Urinary bladder (tissue), 4 donors: ENCODE measurements at places on chromosomes 6 and 20. TPM values are rescaled to one million over a fixed set of nuclear protein-coding genes. Genes with fewer than 3 reads are reported as not detected.

CST7 gene
- not detected for total RNA-seq

NMBR gene
- 0.32 TPM for total RNA-seq

FRK gene
- total RNA-seq, result 7.3 TPM

MICA gene
- 6.7 TPM for total RNA-seq

PRDM1 gene
- total RNA-seq, result 5.0 TPM

THBD gene
- 11.1 TPM for total RNA-seq

TNFAIP3 gene
- 17.0 TPM for total RNA-seq

LHFPL5 gene
- not detected for total RNA-seq

LY6G6F gene
- not detected for total RNA-seq

ZNF133 gene
- 24.2 TPM for total RNA-seq

DNA sequence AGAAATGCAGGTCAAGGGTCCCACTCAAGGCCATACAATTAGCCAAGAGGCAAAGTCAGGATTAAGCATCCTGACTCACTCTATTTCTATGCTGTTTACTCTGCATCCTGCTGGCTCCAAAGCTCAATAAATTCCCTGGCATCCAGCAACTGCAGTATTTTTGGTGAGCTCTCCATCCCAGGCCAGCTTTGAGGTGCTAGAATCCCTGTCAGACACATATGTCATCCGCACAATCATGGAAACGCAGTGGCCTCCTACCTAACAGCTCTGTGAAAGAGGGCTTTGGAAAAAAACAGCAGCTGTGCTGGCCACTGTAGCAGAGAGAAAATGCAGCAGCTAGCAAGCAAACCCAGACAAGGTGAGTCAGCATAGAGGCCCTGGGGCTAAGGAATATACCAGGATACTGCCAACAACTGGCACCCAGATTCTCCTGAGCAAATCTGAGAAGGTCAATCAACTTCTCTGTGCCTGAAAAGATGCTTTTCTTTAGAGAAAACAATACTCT lies 58.4 kb downstream of the ANKEF1 start:
- no peak for DNase-seq

GRCh38 chr20:40568200-40568599 lies 120.8 kb downstream of the MAFB start:
- DNase-seq, result no peak

GRCh38 chr6:106133040-106133439 lies 46.9 kb downstream of the PRDM1 start:
- no peak for DNase-seq

DNA sequence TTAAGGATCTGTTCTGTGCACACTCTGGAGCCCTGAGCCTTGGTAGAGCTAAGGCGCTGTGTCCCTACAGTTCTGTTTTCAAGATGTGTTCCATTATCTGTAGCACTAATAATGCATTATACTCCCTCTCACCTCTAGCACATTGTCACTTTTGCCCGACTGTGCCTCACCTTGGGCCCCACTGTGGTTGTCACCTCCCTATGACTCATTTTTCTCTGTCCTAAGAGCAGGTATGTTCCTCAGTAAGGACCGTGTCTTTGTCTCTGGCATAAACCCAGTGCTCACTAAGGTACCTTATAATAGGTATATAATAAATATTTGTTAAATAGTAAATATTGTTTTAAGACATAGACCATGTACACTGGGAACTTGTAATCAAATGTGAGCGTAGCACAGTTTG lies 942.5 kb upstream of the CITED2 start:
- DNase-seq, result no peak

DNA sequence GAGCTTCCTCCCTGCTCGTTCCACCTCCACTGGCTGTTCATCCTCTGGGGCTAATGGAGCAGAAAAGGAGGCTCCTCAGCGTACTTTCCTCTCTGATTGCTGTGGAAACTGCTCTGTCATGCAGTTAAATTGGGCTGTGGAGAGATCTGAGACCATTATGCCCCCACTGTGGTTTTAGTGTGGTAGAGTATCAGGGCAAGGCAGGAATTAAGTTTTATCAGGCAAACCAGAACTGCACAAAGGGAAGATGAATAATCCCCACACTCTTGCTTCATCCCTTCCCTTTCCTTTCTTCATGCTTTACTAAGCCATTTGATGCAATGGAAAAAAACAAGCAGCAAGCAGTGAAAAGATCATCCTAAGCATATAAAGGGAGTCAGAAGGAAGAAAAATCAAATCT lies 11.9 kb upstream of the ME1 start:
- DNase-seq, result no peak

DNA sequence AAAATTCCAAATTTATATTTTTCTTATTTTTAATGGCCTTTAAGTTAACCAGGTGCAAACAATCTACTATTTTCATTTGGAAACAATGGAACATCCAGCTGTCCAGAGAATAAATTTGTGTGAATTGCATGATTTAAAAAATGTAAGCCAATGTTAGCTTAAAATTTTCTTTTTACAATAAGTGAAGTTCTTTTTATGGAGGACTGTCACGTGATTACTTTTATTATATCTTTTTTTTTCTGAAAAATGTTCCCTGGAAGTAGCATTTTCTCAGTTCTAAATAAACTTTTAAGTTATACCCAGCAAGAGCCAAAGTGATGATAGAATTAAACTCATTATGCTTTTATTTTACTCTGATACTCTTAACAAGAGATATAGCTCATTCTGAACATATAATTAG lies 267.7 kb upstream of the SLC35B3 start:
- DNase-seq, result no peak

- no peak for DNase-seq
Observed at GRCh38 chr20:17935761-17936160, 32.8 kb downstream of the SNX5 start.

DNA sequence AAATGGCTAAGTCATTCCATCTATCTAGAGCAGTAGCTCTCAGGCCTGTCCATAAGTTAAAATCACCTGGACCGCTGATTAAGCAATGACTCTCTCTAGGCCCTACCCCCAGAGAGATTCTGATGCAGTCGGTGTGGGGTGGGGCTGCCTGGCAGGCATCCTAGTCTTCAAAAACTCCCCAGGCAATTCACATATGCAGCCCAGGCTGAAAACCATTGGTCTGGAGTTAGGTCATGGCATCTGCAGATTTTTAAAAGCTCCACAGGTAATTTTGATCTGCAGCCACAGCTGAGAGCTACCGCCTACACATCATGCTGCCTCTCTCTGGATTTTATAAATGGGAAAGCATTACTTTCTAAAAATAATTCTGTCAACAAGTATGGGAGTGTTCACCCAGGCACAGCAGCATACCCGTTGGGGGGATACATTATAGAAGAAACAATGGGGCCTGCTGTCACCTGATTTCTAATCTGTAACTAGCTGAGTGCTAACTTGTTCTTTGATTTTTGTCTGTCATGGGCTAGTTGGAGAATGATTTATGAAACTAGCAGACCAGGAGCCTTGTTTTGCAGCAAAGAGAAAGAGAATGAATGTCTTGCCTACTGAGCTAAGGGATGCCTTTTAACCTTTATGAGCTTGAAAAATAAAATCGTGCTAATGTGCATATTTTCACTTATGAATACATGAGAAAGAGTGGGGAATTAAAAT lies 44.1 kb upstream of the ATXN1 start:
- DNase-seq, result no peak

- no peak for DNase-seq
Observed at GRCh38 chr6:7153789-7154188, 46.0 kb downstream of the RREB1 start.

GRCh38 chr20:5881703-5882102 lies 68.6 kb downstream of the TRMT6 start:
- DNase-seq, result no peak

DNA sequence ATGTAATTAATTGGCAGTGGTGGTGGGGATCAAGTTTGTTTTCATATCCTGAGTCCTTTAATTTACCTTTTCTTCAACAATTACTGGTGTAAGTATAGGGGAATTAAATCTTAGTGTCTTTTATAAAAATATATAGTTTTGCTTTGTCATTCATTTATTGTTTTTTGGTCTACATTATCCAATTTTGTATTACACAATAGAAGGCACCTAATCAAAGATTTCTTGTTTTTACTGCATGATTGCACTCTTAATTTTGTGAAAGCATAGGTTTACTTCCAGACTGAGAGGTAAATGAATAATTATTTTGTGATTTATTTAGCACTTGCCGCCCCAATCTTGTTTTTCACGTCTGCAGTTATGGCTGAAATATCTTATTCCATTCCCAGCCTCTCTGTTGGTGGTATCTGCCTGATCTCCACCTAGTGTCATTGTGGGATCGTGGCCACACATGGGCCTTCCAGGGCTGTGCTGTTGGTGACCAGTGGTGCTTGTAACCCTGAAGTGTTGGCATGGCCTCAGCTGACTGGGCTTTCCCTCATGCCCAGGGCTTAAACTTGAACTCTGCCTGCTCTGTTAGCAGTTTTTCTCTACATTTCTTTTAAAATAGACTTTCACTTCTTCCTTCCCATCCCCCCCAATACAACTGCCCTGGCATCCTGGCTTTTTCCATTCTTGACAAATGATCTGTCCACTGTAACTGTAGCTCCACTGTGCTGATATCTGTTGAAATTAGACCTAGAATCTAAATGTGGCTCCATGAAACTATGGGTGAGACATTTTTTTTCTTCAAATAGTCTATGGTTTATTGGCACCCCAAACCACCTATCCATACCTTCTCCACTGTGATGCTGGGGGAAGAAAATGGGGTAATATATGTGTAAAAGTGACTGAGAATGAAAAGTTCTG lies 24.8 kb downstream of the E2F3 start:
- DNase-seq, result no peak

- DNase-seq, result no peak
Observed at GRCh38 chr20:50309280-50309763, 118.7 kb downstream of the CEBPB start.

DNA sequence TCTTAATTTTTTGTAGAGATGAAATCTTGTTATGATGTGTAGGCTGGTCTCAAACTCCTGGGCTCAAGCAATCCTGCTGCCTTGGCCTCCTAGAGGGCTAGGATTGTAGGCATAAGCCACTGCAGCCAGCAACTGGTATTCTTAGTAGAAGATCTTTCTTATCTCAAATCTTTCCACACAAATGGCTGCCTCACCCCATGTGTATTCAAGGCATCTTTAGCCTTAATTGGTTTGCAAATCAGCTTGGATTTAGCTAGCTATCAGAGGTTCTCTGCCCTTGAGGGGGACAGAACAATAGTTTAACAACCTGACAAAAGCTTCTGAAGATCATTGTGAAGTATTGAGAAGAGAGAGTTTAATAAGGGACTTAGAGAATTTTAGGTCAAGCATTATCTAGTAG lies 17.9 kb upstream of the ABRACL start:
- DNase-seq, result no peak

GRCh38 chr20:3330046-3330741 lies 77.3 kb downstream of the DNAAF9 start:
- DNase-seq, result no peak

DNA sequence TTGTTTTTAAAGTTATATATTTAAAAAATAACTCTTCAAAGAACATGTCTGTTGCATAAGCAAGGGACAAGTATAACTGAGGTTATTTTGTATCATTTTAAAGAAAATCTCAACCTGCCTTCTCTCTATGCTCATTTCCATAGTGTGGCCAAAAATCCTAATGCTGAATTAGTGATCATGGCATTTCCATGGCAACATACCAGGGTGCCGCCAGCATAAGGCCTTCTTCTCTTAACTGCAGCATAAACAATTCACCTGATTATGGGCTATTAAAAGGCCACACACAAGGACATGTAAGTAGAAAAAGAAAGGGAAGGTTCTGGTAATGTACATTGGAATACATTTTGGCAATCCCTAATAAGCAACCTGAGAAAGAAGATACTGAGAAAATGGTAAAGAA lies 95.1 kb upstream of the RNF217 start:
- DNase-seq, result no peak

DNA sequence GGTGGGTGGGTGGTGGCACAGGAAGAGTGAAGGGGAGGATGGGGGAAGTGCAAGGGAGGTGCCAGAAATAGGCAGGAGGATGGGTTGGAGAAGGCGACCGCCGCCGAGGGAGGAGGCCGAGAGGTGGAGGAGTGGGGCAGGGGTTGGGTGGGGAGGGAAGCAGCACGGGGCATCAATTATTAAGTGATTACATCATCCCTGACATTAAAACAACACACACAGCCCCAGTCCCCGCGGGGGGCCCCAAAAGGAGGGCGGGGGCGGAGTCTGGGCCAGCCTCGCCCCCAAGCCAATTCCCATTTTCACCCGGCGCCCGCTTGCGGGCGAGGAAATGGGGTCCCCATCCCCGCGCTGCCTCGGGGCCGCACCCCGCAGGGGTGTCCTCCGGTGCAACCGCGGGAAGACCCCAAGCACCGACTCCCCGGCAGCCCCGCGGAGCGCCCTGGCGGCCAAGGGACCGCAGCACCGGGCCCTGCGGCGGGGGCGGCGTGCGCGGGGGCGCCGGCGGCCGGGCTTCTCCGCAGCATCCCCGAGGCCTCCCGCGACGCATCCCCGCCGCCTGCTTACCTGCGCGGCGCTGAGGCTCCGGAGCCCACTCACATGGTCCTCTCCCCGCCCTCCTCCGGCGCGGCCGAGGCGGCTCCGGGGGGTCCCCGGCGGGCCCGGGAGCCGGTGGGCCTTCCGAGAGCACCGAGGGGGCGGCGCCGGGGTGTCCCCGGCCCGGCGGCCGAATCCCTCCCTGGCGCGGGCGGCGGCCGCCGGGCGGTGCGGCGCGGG lies 663 bp downstream of the FYN start:
- DNase-seq, result no peak

DNA sequence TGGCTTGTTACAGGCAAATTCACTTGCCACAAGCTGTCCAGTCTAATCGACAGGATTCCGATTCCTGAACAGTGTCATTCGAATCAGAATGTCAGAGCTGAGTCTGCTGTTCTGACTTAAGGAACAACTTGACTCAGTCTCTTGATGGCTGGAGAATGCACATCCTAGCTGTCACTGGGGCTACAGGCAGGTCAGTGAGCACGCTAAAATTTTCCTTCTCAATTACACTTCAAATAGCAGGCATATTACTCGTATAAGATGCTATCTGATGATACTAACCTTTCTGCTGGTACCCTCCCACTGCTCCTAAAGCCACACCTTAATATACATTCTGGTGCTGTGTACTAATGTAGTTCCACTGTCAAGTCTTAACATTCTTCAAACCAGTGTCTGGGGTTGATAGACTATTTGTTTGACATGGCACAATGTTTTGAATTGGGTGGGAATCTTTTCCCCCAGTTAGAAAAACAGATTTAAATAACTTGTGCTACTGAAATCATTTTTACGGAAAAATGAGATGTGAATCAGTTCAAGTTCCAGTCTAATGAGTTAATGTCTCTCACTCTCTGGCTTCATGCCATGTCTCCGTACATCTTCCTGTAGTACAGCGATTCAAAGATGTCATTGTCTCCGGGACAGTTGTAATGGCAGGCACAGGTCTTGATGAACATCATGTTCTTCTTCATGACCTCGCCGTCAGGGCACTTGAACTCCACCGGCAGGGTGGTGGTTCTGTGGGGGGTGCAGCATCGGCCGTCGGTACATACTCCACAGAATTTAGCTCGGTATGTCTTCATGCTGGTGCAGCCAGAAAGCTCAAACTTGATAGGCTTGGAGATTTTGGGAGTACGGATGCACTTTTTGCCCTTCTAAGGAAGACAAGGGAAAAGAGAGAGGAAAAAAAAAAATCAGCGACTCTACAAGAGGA lies 2.2 kb downstream of the CCN2 start:
- no peak for DNase-seq
